NCI-H1105 (cell line): ENCODE measurements at places on chromosomes 3 and 15.

GRCh38 chr3:129230311-129231019 is 18.9 kb upstream of the COPG1 start:
- DNase-seq, result no peak

- no peak for DNase-seq
These were observed 70.1 kb upstream of the SGO1 start for GRCh38 chr3:20256144-20256543.

DNA sequence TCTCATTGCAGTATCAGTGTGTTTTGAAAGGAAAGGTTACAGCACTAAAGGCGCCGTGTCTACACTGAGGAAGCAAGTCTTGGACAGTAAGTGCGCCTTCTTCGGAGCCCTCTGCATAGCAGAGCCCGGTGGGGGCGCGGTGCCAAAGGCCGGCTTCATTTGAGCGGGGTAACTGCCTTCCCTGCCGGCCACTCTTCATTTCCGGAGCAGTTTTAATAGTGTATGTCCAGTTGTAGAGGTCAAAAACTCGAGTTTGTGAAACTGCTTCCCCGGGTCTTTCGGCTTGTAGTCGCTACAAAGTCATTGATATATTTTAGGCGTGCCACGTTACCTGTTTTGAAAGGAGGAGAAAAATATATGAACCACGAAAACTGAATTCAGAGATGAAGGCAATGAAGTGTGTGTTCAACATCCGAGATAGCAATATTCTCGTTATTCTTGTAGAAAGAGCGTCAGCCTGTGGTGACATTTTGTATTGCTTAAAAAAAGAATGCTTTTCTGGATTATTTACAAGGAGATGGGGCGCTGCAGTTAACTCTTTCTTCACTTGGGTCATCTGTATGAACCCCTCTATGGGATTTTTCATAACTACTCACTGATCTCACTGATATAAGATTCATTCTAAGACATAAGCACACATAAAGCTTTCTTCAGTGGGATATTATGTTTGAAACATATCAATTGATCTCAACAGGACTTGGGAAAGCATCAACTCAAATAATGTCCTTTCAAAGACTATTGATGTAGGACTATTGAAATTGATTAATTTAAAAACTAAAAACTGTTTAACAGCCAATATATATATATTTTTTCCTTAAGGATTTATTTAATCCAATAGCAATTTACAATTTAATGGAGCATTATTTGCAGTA is 3.0 kb downstream of the ALCAM start:
- DNase-seq, result peak; percentile 58

GRCh38 chr15:100256101-100256969 is 85.4 kb downstream of the ADAMTS17 start:
- DNase-seq, result no peak

DNA sequence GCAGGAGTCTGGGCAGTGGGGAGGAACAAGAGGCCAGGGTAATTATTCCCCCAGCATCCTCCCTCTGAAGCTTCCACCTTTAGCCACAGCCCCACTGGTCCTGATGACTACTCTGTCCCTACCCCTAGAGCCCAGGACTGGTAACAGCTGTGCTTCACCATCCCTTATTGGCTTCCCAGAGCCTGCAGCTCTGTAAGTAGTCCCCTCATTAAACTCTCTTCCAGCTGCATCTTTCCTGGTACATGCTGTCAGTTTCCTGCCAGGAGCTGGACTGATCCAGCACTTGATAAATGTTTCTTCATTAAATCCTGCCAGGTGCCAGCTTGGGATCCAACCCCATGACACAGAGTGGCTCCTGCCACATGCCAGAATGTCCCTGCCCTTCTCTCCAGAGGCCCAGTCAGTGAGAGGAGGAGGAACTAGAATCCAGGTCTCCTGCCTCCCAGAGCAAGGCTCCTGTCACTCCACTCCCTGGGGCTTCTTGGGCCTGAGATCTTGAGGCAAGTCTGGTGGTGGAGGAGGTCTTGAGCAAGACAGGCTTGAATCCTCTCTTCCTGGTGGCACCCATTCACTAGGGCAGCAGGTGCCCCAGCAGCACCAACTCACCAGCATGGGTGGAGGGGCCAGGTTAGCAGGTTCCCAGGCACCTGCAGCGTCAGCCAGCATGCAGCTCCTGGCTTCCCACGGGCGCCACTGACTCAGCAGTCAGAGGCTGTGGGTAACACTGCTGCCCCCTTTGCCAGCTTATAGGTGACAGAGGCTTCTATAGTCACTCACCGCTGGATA is 27.6 kb downstream of the FBXW12 start:
- no peak for DNase-seq

- no peak for DNase-seq
These were observed 29.2 kb upstream of the CNTN3 start for GRCh38 chr3:74643636-74644035.

DNA sequence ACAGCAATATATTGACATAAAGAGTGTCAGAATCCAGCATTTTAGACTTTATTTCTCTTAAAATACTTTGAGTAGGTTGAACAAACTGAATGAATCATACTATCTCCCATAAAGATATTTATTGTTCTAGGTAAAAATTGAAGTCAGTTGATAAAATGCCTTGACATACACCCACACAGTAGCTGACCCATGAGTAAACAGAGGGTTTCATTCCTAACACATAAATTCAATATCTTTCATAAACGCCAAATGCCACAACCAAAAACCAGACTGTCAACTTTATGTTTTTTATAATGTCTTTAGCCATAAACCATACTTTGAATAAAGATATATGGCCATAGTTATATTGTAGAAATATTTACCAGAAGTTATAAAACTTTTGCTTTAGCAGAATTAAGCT is 742.4 kb downstream of the NAALADL2 start:
- DNase-seq, result no peak

GRCh38 chr3:177337541-177338331 is 140.5 kb upstream of the TBL1XR1 start:
- DNase-seq, result no peak

- DNase-seq, result peak; percentile 6
These were observed 250.3 kb upstream of the IGF1R start for GRCh38 chr15:98398056-98398455.

DNA sequence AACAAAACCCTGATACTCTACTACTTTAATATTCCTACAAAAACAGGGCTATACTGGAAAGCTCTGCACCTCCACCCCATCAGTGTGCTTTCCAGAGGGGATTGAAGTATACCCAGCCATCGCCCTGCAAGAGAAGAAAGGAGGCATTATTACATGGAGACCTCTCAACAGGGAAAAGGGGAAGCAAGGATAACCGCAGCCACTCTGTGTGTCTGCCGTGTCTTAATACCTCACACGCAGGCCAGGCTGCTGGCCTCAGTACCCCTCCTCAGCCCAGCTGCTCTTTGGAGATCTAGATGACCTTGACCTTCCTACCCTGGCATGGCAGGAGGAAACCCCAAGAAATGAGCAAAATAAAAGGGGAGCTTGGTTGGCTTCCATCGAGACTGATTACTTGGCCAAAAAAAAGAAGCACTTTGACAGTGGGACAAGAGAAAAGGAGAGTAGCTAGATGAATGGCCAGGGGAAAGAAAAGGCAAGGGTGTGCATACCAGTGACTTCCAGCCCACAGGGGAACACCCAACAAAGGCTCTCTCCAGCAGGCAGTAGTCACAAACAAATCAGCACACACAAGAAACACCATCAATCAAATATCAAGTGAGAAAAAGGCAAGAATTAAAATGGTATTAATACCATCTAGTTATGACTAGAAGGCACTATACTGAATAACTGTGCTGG is 129.4 kb downstream of the STT3B start:
- DNase-seq, result no peak

- DNase-seq, result no peak
These were observed 782 bp upstream of the BCL6 start for GRCh38 chr3:187746059-187746441.

- DNase-seq, result no peak
These were observed 658.2 kb upstream of the LMCD1 start for GRCh38 chr3:7843441-7843840.

DNA sequence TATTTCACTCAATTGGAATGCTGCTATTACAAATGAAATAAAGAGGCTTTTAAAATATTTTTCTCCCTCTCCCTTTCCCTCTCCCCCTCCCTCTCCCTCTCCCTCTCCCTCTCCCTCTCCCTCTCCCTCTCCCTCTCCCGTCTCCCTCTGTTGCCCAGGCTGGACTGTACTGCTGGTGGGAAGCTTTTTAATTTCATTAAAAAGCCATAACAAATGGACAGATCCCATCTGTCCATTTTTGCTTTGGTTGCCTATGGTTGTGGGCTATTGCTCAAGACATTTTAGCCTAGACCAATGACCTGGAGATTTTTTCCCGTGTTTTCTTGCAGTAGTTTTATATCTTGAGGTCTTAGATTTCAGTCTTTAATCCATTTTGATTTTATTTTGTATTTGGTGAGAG is 107.2 kb upstream of the LRRC3B start:
- DNase-seq, result no peak

- DNase-seq, result no peak
These were observed 22.2 kb downstream of the TMEM43 start for GRCh38 chr3:14147066-14147435.

GRCh38 chr15:60371175-60372051 is 26.4 kb downstream of the ANXA2 start:
- no peak for DNase-seq

- DNase-seq, result peak; percentile 56
These were observed 759 bp downstream of the WDR6 start for GRCh38 chr3:49007771-49008528.

- no peak for DNase-seq
These were observed 23.8 kb downstream of the METTL6 start for GRCh38 chr3:15403495-15403894.

- DNase-seq, result no peak
These were observed 4.5 kb upstream of the SSUH2 start for GRCh38 chr3:8648909-8649741.

DNA sequence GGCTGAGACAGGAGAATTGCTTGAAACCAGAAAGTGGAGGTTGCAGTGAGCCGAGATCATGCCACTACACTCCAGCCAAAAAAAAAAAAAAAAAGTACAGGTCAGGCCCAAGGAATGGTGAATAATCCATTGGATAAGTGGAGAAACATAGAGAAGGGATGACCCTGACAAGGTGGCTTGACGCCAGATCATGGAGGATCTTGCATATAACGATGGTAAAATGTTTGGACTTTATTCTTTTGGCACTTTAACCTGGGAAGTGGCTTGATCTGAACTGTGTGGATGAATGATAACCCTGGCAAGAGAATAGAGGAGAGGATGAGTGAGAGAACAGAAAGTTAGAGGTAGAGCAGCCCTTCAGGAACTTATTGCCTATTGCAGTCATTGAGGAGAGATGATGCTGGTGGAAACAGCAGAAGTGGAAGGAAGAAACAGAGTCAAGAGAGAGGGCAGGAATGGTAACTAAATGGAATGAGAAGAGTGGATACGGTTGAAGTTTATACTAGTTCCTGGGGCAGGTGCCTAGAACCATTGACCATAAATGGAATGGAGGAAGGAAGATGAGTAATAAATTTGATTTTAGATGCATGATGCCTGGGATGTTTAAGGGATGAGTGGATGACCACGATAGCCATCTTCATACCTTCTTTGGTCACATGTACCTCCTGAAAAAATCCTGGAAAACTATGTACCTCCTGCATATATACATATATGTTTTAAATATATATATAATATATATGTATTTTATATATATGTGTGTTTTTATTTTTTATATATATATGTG is 57.8 kb downstream of the BLM start:
- DNase-seq, result no peak

GRCh38 chr3:71001303-71001830 is 582.2 kb downstream of the FOXP1 start:
- no peak for DNase-seq

- no peak for DNase-seq
These were observed 20.2 kb downstream of the CGGBP1 start for GRCh38 chr3:88038566-88038965.

GRCh38 chr3:156750191-156750873 is 75.8 kb upstream of the LEKR1 start:
- peak; percentile 50 for DNase-seq

GRCh38 chr15:69126054-69126469 is 34.4 kb upstream of the GLCE start:
- DNase-seq, result no peak

DNA sequence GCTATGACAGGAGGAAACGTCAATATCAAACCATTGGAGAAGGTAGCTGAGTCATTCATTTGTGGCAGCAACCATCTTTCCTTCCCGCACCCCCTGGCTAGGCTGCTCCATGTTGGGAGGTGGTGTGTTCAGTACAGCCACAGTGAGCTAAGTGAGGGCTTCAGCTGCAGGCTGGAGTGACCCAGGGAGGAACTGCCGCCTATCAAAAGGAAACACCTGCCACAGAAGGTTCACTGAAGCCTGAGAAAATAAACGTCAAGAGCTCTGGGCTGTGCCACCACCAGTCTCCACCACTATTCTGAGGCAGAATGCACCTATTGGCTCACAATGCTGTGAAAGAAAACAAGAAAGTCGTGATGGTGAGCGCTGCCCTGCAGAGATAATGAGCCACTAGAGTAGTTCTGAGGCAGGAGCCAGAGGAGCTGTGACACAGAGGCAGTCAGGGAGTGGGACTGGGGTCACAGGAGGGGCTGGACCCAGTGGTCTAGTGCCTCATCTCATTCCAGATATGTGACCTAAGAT is 34.8 kb upstream of the CD47 start:
- peak; percentile 79 for DNase-seq

DNA sequence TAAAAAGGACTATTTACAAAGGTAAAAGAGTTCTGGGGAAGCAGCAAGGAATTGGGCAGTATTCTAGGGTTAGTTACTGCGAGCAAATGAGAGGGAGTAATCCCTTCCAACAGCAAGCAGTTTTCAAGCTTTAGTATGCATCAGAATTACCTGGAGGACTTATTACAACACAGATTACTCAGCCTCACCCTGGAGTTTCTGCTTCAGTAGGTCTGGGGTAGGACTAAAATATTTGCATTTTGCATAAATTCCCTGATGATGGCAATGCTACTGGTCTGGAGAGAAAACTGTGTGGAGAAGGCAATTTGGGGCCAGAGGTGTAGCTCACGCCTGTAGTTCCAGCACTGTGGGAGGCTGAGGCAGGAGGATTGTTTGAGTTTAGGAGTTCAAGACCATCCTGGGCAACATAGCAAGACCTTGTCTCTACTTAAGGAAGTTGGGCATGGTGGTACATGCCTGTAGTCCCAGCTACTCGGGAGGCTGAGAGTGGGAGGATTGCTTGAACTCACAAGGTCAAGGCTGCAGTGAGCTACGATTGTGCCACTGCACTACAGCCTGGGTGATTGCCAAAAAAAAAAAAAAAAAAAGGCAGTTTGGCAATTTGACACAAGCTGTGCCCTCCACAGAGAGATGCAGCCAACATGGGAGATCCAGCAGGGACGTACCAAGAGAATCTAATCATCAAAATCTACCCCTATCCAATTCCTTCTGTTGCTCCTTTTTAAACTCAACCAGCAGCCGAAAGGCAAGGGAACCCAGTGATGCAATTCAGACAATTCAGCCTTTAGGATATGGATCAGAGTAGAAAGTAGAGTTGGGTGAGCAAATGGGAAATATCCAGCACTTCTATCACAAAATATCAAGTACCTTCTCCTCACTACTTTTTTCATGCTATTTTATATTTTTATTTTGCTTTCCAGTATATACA is 27.1 kb upstream of the AP4E1 start:
- DNase-seq, result no peak

GRCh38 chr3:149339931-149340309 is 6.5 kb upstream of the TM4SF18 start:
- DNase-seq, result no peak
